Naive B cell (primary cell): ENCODE measurements at places on chromosomes 12 and 14. TPM values are rescaled to one million over a fixed set of nuclear protein-coding genes. Genes with fewer than 3 reads are reported as not detected.

- DNase-seq = peak; percentile 87
Observed at GRCh38 chr14:49971156-49972130, 78.6 kb downstream of the ARF6 start.

GRCh38 chr12:18601962-18602361 is 135.8 kb downstream of the PLCZ1 start:
- no peak for DNase-seq

- no peak for DNase-seq
Observed at GRCh38 chr12:69948851-69949250, 123.8 kb downstream of the MYRFL start.

DNA sequence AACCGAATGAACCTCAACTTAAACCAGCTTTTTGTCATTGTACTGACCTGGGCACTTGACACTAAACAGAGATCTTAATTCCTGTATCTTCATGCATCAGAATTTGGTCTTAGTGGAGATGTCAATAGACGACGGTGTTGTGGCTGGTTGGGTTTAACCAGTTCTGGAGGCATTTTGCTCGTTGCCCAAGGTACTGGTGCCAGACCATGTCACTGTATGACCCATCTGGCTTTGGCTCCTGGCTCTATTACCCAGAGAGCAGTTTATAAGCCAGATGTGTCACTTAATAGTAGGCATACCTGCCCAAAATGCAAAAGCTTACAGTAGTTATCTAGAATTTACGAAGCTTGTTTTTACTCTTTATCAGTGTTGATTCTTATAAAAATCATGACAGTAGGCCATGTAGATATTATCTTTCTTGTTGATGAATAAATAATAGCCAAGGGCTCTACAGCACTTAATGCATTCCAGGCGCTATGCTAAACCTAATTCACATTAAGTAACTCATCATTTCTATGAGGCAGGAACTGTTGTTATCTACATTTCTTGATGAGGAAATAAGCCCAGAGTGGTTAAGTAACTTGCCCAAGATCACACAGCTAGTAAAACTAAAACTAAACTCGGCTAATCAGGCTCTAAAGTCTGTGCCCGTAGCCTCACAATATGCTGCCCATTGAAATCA is 179.7 kb upstream of the HIF1A start:
- DNase-seq = no peak

LDHB gene
- polyA plus RNA-seq = 296 TPM

DNA sequence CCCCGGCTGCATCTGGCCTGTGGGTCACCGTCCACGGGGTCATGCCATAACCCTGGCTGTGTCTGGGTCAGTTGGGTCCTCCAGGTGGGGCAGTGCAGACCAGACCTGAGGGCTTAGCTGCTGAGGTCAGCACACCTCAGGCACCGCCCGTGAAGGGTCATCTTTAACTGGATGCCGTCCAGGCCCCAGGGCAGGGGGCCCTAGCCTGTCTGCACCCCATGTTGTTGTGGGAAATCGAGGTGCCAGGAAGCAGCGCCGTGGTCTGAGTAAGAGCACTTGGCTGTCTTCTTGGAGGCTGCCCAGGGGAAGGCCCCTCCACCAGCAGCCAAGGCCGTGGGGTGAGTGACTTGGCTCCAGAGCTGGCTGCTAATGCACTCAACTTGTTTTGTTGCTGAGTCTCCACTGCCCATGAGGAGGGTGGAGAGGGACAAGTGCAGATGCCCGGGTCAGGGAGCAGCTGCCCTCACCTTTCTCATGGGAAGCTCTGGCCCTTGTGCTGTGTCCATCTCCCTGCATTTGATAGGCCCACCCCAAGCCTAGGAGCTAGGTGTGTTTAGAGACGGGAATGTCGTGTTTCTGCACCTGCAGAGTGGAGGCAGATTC is 317.2 kb downstream of the TMEM121 start:
- no peak for DNase-seq

- no peak for DNase-seq
Observed at GRCh38 chr12:68342966-68343365, 10.8 kb upstream of the MDM1 start.

DNA sequence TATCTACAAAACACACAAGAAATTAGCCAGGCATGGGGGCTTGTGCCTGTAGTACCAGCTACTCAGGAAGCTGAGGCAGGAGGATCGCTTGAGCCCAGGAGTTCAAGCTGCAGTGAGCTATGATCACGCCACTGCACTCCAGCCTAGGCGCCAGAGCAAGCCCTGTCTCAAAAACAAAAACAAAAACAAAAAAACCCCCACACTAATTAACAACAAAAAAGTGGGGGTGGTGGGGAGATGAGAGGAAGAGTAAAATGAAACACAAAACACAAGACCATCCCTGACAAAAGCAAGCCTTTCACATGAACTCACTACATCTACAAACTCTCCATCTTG is 53.9 kb upstream of the HECTD1 start:
- no peak for DNase-seq

RDH12 gene
- not detected for polyA plus RNA-seq

SDR39U1 gene
- 87.0 TPM for polyA plus RNA-seq

ZNF219 gene
- 1.1 TPM for polyA plus RNA-seq

- DNase-seq = no peak
Observed at GRCh38 chr14:24278424-24278823, 7.0 kb upstream of the RABGGTA start.

GRCh38 chr14:77622366-77622961 is 6.0 kb upstream of the SPTLC2 start:
- DNase-seq = no peak

GRCh38 chr14:47390831-47391504 is 284.4 kb downstream of the MDGA2 start:
- DNase-seq = no peak

DNA sequence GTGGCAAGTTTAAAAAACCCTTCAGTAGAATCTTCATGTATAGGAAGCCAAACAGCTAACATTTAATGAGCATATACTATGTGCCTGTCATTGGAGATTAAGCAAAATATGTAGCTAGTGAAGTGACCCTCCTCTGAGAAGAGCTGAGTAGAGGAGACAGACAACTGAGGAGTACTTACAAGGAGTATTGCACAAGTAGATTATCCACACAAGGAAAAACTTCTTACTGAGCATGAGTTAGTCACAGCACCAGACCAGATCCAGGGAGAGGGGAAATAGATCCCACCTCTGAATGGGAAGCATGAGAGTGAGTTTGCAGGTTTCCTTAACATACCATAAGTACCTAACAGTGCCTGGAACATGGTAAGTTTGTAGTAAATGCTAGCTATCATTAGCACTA is 33.0 kb downstream of the FRMD6 start:
- no peak for DNase-seq

- peak; percentile 18 for DNase-seq
Observed at GRCh38 chr14:72588521-72588920, 305.4 kb downstream of the DPF3 start.

CDCA3 gene
- polyA plus RNA-seq = not detected

KIF26A gene
- not detected for polyA plus RNA-seq

- no peak for DNase-seq
Observed at GRCh38 chr12:72465940-72466630, 193.9 kb downstream of the TRHDE start.

AACS gene
- polyA plus RNA-seq = 7.5 TPM

EFS gene
- polyA plus RNA-seq = not detected

DNA sequence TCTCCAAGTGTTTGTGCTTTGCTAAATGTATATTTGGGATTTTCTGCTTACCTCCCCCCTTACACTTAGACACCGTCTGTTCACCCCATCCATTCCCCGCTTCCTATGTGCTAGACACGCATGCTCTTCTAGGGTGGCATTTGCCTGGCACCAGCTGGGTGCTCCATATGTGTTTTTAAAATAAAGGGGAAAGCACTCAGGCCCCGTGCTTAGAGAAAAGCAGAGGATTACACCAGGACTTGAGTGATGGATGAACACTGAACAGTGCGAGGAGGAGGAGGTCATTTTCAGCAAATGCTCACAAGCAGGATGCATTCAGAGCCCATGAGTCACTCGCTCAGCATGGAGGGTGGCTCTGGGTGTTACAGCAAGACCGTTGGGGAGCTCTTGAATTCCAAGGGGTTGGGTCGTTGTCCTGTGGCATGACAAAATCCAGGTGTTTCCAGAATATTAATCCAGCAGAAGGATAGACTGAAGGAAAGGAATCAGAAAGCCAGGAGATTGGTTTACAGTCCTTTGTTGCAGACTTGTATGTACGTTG is 2.9 kb upstream of the BDKRB1 start:
- DNase-seq = no peak

DNA sequence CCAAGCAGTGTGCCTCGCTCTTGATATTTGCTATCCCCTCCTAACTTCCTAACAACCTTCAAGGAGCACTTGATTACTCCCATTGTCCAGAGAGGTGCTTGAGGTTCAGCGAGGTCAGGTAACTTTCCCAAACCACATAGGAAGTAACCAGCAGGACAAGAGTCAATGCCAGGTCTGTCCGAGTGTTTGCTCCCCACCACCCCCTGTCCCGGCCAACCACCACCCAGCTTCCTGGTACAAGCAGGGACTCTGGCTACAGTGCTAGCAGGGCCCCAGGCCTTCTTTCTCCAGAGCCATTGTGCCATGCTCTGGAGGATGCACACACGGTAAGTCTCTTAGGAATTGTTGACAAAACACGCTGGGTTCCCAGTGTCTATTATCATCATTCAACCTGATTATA is 49.2 kb downstream of the SYNE3 start:
- DNase-seq = no peak

DNA sequence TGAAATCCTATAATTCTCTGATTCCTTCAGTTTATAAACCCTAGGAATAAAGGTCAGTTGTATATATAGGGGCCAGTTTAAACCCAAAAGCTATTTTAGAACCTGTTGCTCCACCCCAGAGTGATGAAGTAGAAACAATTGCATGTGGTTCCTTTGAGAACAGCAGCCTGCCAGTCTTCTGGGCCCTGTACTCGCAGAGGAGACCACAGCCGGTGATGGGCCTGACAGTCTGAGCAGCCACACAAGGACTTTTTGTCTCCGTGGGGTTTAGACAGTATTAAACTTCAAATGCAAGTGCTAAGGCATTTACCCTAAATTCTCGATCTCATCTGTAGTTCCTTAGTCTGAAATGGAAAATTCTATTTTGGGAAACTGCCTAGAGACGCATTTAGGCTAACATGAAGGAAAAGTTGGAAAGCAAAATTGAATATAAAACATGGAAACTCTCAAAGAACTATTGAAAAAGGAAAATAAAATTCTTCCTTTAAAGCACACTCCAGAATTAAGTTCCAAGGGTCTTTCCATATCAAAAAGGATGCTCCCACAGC is 80.6 kb downstream of the PRICKLE1 start:
- no peak for DNase-seq

SYNDIG1L gene
- polyA plus RNA-seq = not detected

- DNase-seq = no peak
Observed at GRCh38 chr14:103362780-103363179, 22.4 kb upstream of the MARK3 start.

DNA sequence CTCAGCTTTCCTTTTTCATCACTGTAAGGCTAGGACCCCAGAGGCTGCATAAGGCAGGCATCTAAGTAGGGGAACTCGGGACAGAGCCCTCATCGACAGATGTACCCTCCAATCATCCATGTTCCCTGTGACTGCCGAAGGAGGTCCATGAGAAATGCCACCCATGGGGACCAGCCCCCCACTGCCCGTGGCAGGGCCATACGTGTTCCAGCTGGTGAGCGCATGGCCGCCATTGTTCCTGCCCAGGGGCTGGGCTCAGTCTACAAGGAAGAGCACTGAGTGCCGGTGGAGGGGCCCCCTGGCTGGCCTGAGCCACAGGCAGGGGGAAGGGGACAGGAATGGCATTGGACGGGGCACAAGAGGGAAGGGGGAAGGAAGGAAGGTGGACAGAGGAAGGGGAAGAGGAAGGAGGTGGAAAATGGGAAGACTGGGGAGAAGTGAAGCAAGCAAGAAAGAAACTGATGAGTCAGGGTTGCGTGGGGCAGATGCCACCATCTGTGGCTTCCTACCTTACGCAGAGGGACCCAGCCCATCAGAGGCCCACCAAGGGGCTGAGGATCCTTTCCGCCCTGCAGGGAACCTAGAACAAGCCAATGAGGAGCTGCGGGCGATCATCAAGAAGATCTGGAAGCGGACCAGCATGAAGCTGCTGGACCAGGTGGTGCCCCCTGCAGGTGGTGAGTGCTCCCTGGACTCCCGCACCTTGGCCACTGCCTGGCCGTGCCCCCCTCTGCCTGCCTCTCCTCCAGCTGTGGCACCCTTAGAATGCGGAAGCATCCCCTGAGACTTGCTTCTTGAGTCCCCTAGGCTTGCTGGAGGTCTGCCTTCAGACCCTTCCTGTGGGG is 120.6 kb upstream of the FKBP4 start:
- no peak for DNase-seq

CMA1 gene
- polyA plus RNA-seq = not detected

- no peak for DNase-seq
Observed at GRCh38 chr12:41605545-41606305, 417.6 kb downstream of the PDZRN4 start.

GRCh38 chr12:5470703-5471102 is 38.8 kb downstream of the NTF3 start:
- DNase-seq = no peak
